ENCODE measurements at places on chromosomes 3 and 15. TPM values are rescaled to one million over a fixed set of nuclear protein-coding genes. Genes with fewer than 3 reads are reported as not detected.
A peak's percentile ranks its signal among the peaks of the same experiment; 100 is the strongest.

MINAR1 gene
- total RNA-seq: 0.76 TPM

PATL2 gene
- 1.0 TPM for total RNA-seq

CSPG4 gene
- 134 TPM for total RNA-seq

GRCh38 chr3:25297667-25298585, 130.1 kb upstream of the RARB start:
- no peak for DNase-seq

DNA sequence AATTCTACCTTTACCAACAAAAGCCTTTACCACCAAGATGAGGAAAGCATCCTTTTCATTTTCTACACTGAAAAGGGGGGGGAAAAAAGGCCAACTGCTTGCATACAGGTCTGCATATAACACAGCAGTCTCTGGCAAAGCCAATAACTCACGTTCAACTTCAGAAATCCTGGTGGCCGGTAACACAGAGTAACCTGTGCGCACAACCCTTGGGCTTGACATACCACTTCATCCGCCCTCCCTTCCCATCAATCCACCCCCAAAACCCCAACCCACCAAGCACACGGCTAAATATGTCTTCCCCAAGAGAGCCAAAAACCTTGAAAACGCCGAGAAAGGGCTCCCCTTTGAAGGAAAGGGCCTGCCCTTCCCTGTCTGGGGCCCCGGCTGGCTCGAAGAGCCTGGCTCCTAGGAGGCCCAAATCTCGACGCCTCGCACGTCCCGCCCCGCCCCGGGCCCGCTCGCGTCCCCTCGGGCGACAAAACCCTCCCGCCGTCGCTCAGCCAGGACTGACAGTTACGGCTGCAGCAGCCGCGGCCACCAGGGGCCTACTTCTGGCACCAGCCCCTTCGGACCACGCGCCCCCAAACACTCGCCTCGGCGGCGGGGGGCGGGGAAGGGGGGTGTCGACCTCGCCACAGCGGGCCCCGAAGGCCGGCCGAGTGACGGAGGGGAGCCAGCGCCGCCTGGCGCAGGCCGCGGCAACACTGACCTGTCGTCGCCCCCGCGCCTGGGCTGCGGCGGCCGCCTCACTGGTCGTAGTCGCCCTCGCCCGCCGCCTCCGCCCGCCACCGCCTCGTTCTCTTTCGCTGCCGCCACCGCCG, 835 bp downstream of the UBE3A start:
- peak; percentile 85 for DNase-seq

DNA sequence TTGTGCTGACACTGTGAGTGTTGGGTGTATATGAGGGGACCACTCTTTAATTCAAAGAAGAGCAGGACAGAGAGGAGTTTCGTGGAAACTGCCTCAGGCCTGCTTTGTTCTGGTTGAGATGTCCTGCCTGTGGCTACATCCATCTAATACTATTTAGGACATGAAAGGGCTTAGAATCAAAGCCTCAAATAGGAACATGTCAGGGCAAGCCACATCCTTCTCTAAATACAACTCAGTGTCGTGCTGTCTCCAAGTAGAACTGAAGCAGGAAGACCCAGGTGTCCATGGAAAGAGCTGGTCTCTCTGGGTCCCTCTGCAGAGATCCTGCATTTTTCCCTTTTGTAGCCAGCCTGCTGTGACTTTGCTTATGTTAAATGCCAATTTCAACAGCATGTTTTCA, 156.2 kb upstream of the UMPS start:
- DNase-seq: no peak

DNA sequence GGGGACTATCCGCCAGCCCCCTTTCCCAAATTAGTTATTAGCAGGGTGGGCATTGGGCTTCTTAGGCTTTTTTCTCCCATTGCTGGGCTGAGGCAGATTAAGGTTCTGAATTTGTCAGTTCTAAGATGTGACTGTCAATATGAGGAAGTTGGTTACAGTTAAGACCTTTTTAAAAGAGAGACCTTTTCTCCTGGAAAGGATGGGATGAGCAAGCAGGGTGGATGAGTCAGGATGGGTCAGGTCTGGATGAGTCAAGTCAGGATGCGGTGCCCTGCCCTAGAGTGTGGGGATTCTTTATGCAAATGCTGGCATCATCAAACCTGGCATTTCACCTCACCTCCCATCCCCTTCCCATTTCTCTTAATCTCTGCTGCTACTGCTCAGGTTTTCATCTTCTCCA, 1.9 kb downstream of the AEN start:
- peak; percentile 49 for DNase-seq

- no peak for DNase-seq
Observed at GRCh38 chr3:86991482-86991815, 500 bp upstream of the VGLL3 start.

- DNase-seq: no peak
Observed at GRCh38 chr3:183449391-183449790, 21.0 kb upstream of the MCF2L2 start.

- DNase-seq: no peak
Observed at GRCh38 chr3:159821110-159821509, 167.5 kb upstream of the IL12A start.

All from posterior vena cava (tissue), 2 donors.